ENCODE measurements at places on chromosomes 1 and 21. TPM values are rescaled to one million over a fixed set of nuclear protein-coding genes. Genes with fewer than 3 reads are reported as not detected.

GRCh38 chr1:175197531-175197930 is 5.0 kb upstream of the KIAA0040 start:
- peak; percentile 59 for DNase-seq

DNA sequence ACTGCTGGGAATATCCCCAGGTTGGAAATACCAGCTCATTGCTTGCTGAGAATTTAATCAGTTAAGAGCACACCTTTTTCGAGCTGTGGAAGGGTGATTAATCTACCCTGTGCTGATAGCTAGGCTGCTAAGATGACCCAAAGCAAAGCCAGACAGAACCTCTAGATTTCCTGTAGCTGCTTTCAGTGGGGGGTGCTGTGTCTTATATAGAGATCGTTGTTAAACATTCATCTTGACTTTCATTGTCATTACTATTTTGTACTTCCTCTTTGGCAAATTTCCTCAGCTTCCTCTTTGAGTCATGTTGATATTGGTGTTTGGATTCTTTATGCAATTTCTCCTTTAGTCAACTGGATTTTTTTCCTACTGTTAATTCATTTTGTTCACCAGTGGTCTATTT is 155.3 kb downstream of the DISC1 start:
- DNase-seq = peak; percentile 66

The AXDND1 gene
- total RNA-seq = not detected

The CFH gene
- total RNA-seq = 74.6 TPM

The DYNLT4 gene
- 0.28 TPM for total RNA-seq

The CRP gene
- not detected for total RNA-seq

- DNase-seq = no peak
Measured at GRCh38 chr21:44267655-44268142, 6.0 kb upstream of the DNMT3L start.

DNA sequence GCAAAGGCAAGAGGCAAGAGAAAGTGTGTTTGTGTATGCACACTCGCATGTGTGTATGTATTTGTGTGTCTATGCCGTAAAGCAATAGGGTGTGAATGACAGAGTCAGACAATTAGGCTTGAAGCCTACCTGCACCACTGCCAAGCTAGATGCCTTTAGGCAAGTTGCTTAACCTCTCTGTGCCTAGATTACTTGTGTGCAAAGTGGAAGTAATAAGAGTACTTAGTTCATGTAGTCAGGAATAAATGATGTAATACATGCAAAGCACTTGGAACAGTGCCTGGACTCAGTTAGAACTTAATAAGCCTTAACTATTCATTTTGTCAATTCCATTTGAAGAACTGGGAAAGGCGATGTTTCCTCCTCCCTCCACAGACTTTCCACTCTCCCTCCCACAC is 31.7 kb downstream of the LAMB3 start:
- DNase-seq = no peak

GRCh38 chr21:21690068-21690665 is 692.0 kb downstream of the NCAM2 start:
- DNase-seq = no peak

The SPRR2D gene
- total RNA-seq = not detected

GRCh38 chr1:218377143-218377660 is 32.1 kb downstream of the TGFB2 start:
- no peak for DNase-seq

The TNFSF4 gene
- 49.1 TPM for total RNA-seq

DNA sequence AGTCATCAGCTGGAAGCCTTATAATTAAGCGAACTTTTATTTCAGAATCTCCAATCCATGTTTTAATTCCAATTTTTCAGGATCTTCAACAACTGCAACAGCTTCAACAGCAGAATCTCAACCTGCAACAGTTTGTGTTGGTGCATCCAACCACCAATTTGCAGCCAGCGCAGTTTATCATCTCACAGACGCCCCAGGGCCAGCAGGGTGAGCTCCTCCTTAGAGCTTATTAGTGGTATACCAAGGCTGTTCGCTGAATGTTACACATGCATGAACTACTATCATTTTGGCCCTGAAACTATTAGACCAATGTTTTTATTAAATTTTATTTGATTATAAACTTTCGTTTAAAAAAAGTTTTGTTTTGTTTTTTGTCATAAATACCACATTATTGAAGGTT is 142.4 kb downstream of the CD247 start:
- no peak for DNase-seq

DNA sequence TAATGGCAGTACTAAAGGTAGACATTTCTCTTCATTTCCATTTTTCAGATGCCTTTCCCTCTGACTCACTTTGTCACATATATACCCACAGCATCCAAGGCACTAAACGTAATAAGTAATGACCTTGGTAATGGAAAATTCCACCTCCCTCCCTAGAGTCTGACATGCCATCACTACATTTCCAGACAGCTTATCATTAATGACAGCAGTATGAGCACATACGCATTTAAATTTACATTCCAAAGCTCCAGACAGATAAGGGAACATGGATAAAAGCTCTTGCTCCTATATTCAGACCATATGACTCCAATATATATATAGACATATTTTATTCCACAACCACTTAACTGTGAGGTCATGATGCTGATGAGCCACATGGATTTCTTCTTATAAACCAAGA is 191.7 kb upstream of the GORAB start:
- DNase-seq = no peak

The ALPL gene
- total RNA-seq = 0.13 TPM

The DISP3 gene
- total RNA-seq = 0.07 TPM

DNA sequence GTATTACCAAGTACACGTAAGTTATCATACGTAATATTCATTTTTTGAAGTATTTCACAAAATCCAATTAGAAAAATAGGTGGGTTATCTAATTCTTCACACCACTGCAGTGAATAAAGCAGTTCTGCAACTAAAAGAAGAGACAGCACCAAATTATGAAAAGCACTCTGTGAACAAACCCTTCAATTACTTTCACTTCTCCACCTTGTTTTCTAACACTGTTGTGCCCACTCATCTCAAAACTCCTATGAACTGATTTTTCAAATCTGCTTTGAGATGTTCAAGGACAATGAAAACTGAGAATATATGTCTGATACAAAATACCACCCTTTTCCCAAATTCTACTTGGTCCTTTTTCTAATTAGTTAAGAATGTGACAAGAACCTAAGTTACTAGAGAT is 39.4 kb downstream of the LTN1 start:
- no peak for DNase-seq

The RGS8 gene
- not detected for total RNA-seq

The FAM163A gene
- 0.07 TPM for total RNA-seq

DNA sequence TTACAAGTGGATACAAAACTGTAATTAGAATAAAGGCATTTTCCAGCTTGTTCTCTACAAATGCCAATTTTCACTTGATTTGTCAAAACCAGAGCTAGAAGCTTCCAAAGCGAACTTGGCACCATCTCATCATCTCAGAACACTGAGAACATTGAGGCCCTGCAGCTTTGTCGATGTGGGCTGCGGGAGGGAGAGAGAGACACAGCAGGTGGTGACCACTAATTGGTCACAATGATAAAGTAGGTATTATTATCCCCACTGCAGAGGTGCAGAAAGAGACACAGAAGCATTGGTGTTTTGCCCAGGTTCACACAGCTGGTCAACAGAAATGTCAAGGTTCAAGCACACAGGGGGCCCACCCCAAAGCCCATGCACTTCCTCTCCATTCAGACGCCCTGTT is 72.2 kb upstream of the KRTAP19-8 start:
- no peak for DNase-seq

- no peak for DNase-seq
Measured at GRCh38 chr1:86271046-86271445, 114.5 kb upstream of the COL24A1 start.

GRCh38 chr1:245999697-246000637 is 507.1 kb downstream of the SMYD3 start:
- no peak for DNase-seq

DNA sequence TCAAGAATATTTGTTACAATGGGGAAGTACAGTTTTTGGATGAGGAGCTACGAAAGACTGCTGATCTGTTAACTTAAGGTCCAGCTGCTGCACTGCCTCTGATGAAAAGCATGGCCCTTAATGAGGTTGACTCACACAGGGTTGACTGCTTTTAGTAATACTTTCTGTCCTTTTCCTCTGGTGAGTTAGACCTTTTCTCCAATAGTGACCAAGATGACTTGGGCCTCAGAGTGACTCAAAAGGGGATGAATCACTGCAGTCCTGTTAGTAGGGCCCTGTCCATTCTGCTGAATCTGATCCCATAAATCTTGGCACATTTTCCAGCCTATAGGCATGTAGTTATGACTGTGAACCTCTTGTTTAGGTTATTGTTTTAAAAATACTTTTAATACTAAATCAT is 2.7 kb downstream of the DISP1 start:
- DNase-seq = peak; percentile 47

The B3GALT2 gene
- total RNA-seq = not detected

DNA sequence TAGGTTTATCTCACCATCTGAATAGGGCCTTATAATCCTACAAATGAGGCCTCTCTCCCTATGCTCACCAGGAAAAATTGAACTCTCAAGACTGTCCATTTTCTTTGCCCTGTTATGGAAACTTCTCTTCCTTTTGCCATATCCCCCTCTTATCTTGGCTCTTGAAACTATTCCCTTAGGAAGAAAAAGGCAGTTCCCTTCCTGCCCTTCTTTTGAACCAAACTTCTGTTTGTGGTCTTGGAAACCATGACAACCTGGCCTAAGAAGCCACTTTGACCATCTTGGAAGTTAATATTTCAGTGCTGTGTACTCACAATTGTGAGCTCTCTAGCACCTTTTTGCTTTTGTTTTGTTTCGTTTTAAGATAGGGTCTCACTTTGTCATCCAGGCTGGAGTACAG is 40.0 kb downstream of the ATP2B4 start:
- no peak for DNase-seq

The FNBP1L gene
- total RNA-seq = 70.2 TPM

The PTCH2 gene
- total RNA-seq = 0.04 TPM

GRCh38 chr1:157312082-157312812 is 174.1 kb upstream of the ETV3 start:
- no peak for DNase-seq

The OR6K2 gene
- total RNA-seq = not detected

- no peak for DNase-seq
Measured at GRCh38 chr21:34826836-34827235, 158.0 kb downstream of the CLIC6 start.

Measured in pulmonary artery endothelial cell (primary cell).